LHCN-M2 (cell line): ENCODE measurements at places on chromosomes 7 and 10. TPM values are rescaled to one million over a fixed set of nuclear protein-coding genes. Genes with fewer than 3 reads are reported as not detected.
A peak's percentile ranks its signal among the peaks of the same experiment; 100 is the strongest.

- DNase-seq, result no peak
These were observed 39.8 kb downstream of the FOXL3 start for GRCh38 chr7:329691-330281.

- DNase-seq, result no peak
These were observed 396.7 kb downstream of the EXOC4 start for GRCh38 chr7:133649593-133649992.

DNA sequence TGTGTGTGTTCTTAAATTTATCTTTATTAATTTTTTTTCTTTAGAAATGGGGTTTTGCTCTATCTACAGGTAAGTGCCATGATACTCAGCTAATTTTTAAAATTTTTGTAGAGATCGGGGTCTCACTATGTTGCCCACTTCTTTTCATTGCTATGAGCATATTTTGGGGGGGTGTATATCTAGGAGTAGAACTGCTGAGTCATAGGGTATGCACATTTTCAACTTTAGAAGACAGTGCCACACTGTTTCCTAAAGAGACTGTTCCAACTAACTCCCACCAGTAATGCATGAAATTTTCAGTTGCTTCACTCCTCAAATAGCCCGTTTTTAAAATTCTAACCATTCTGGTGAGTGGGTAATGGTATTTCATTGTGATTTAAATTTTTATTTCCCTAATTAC lies 108.3 kb downstream of the CUL2 start:
- DNase-seq, result no peak

- peak; percentile 24 for DNase-seq
These were observed 109.3 kb downstream of the CPEB3 start for GRCh38 chr10:92181575-92181974.

- peak; percentile 12 for DNase-seq
These were observed 67.3 kb upstream of the NPY start for GRCh38 chr7:24216576-24217125.

- DNase-seq, result peak; percentile 22
These were observed 108.7 kb downstream of the TYW1 start for GRCh38 chr7:67105377-67105776.

ARL5B gene
- 8.7 and 10.3 TPM in 2 replicates for total RNA-seq
